ENCODE measurements at places on chromosomes 1 and 21. TPM values are rescaled to one million over a fixed set of nuclear protein-coding genes. Genes with fewer than 3 reads are reported as not detected.
A peak's percentile ranks its signal among the peaks of the same experiment; 100 is the strongest.

DNA sequence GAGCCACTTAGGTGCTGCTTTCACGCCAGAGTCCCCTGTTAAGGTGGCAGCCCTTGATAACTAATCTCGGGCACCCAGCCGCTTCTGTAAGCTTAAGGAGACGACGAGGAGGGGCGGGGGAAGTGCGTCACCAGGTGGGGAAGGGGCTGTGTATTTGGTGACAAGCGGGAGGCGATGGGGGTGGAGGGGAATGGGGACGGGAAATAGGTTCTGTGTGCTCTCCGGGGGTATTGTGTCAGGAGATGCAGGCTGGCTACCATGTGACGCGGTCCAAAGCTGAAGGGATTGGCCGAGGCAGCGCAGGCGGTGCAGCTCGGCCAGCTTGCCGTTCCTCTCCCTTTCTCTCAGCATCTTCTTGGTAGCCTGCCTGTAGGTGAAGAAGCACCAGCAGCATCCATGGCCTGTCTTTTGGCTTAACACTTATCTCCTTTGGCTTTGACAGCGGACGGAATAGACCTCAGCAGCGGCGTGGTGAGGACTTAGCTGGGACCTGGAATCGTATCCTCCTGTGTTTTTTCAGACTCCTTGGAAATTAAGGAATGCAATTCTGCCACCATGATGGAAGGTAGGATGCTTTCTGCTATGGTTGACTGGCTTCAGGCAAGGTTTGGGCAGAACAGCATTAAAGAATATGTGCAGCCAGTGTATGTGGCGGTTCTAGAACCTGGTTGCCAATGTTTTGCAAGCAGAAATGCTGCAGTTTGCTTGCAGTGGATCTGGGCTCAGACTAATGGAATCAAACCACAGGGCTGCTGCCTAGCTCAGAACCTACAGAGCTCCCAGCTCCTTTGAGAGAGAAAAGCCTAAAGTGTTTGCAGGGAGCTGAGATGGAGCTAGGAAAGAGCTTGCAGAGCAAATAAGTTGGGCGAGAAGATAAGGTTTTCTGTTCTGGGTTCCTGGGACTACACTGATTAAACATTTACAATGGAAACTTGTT is at the start of gene SGIP1:
Gene SGIP1, plus strand, starts transcription at position 350 of the 937 bp plus-strand sequence. Its CDS starts 206 bp downstream, at position 556.
- no peaks in the 10 kb centered on the region for H3K36me3 ChIP-seq
- no peaks in the 10 kb centered on the region for H3K27me3 ChIP-seq
- peak within 1 kb of the TSS; percentile 51 for H3K4me3 ChIP-seq
- H3K27ac ChIP-seq = peak within 1 kb of the TSS; percentile 87

GRCh38 chr1:208203127-208203847 is 40.9 kb downstream of the PLXNA2 start:
- H3K27me3 ChIP-seq = no peaks in the 10 kb centered on the region
- H3K4me3 ChIP-seq = no peak overlapping the region
- peak overlapping the region; percentile 67 for H3K27ac ChIP-seq
- DNase-seq = no peak

DNA sequence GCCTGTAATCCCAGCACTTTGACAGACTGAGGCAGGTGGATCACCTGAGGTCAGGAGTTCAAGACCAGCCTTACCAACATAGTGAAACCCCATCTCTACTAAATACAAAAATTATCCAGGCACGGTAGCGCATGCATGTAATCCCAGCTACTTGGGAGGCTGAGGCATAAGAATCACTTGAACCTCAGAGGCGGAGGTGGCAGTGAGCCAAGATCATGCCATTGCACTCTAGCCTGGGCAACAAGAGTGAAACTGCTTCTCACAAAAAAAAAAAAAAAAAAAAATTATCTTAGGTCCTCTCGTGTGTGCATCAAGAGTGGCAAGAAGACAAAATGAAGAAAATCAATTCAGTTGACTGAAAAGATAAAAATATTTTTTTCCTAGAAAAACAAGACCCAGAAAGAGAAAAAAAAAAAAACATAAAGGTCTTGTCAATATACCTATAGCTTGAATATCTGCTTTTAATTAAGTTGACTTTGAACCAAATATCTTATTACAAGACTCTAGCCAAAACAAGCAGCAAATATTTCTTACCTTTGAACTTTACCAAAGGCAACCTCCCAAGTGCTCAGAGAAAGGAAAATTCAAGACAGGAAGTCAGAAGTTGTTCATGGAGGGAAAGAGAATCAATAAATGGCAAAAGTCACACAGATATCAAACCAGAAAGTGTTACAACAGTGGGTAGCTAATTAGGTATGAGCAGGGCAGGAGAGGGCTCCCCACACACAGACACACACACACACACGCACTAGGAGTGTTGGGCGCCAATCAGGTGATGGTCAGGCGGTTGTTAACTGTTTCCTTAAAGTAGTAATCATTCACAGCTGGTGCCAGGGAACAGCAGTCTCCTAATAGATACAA is 29.6 kb downstream of the ITLN2 start:
- H3K4me1 ChIP-seq = no peaks in the 10 kb centered on the region
- no peaks in the 10 kb centered on the region for H3K36me3 ChIP-seq
- no peak overlapping the region for H3K4me3 ChIP-seq
- no peak for DNase-seq
- H3K27me3 ChIP-seq = no peaks in the 10 kb centered on the region

GRCh38 chr1:236590553-236591150 is 13.7 kb downstream of the HEATR1 start:
- H3K4me3 ChIP-seq = no peak overlapping the region
- H3K27me3 ChIP-seq = no peaks in the 10 kb centered on the region
- no peak overlapping the region for H3K27ac ChIP-seq

DNA sequence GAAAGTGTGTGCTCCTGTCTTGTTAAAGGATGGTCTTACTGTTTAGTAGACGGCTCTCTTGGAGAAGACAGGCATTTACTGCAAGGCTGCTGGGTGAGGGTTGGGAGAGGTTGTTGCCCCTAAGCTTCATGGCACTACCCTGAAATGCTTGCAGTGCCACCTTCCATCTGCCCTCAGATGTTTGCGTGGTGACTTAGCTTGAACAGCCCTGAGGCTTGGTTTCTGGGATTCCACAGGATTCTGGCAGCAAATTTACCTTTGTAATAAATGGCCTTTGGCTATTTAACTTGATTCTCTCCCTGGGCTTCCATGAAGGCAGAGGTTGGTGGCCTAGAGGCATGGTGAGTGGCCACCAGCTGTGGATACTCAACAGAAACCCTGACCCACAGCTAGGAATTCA is 11.6 kb downstream of the MTARC1 start:
- H3K4me3 ChIP-seq = no peak overlapping the region
- H3K36me3 ChIP-seq = no peaks in the 10 kb centered on the region
- no peaks in the 10 kb centered on the region for H3K27me3 ChIP-seq
- no peaks in the 10 kb centered on the region for H3K4me1 ChIP-seq

GRCh38 chr1:182071924-182072323 is 10.4 kb upstream of the ZNF648 start:
- no peak overlapping the region for H3K4me3 ChIP-seq
- H3K4me1 ChIP-seq = no peaks in the 10 kb centered on the region
- no peaks in the 10 kb centered on the region for H3K27me3 ChIP-seq
- DNase-seq = no peak
- H3K27ac ChIP-seq = no peak overlapping the region

DNA sequence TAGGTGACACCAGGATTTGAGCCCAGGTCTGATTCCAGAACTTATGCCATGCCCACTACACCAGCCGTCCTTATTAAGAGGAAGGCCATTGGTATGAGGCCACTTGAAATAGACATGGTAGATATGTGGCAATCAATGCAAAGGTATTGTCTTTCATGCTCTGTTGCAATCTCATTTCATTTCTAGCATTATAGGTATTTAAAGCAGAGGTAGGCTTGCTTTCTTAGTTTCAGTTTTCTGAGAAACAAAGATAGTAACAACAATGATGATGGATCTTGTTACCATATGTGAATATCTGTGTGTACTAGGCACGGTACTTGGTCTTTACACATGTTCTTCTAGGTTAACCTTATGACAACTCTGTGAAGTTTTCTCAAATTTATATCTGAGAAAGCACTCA is 113.1 kb downstream of the FGGY start:
- H3K4me1 ChIP-seq = no peaks in the 10 kb centered on the region
- H3K36me3 ChIP-seq = no peaks in the 10 kb centered on the region
- H3K27me3 ChIP-seq = no peaks in the 10 kb centered on the region
- H3K27ac ChIP-seq = no peak overlapping the region
- DNase-seq = no peak

- no peaks in the 10 kb centered on the region for H3K27me3 ChIP-seq
- no peak for DNase-seq
- H3K4me3 ChIP-seq = peak overlapping the region; percentile 81
Measured at GRCh38 chr1:58545591-58546519, 671 bp downstream of the OMA1 start.

- H3K4me3 ChIP-seq = no peak overlapping the region
- no peak for DNase-seq
- no peaks in the 10 kb centered on the region for H3K36me3 ChIP-seq
Measured at GRCh38 chr21:37373539-37373938, 7.0 kb downstream of the DYRK1A start.

DNA sequence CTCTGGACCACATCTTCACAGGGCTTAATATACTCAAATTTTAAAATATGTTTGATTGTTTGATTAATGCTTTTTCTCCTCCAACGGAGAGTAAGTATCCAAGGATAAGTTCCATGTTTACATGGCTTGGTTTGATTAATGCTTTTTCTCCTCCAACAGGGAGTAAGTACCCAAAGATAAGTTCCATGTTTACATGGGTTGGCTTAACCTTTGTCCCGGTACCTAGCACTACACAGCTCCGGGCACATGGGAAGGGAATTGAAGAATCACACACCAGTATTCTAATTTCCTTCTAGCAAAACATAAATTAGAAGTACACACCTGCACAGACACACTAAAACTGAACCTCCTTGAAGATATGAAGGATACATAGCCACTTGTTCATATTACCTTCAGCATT is 77.5 kb downstream of the ARID4B start:
- H3K27ac ChIP-seq = no peak overlapping the region
- peaks cover 11% of the 10 kb centered on the region for H3K36me3 ChIP-seq
- no peaks in the 10 kb centered on the region for H3K27me3 ChIP-seq

The ZP4 gene
- total RNA-seq = not detected

The VANGL1 gene
- 8.1 TPM for total RNA-seq
